ENCODE measurements at places on chromosomes 12 and 14.
A peak's percentile ranks its signal among the peaks of the same experiment; 100 is the strongest.

- DNase-seq: no peak
Observed at GRCh38 chr12:95720146-95720545, 70.4 kb downstream of the NTN4 start.

DNA sequence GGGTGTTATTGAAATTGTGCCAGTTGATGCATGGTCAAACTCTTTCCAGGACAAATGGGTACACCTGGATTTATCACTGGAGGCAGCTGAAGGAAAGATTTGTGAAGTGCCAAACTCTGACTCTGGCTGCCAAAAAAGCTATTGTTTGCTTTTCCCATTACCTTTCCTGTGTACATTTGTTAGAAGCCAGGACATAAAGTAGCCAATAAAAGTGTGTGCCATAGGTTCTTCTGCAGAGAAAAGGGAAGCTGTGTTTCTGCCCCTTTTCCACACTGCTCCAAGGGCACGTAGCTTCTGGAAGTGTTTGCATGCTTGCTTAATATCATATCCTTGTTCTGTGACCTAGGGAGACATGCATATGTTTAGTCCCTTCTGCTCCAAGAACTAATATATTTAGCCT, 1114.4 kb downstream of the SLC16A7 start:
- DNase-seq: no peak

DNA sequence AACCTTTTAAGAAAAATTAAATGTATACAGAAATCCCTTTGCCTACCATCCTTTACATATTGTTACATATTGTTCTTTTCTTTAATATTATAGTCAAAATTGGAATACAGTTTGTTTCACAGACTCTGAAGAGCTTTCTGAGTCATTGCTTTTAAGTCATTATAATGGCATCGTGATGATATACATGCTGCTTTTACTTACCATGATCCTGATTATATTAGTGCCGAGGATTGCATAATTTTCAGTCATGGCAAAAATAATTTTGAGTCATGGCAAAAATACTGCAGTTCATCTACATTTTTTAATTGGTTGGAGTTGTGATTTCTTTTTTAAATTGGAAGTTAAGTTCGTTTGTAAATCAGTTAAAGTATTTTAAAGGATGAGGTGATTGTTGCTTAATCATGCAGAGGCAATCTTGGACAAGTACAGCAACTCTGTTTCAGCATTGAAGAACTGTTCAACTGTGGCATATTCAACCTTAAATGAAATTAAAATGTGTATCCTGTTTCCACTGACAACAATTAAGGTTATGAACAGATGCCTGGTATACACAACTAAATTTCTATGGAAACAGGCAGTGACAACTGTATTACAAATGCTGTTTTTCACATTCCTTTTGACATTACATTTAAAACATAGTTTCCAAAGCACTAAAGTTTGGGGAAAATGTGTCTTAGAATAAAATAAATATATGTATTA, 142.3 kb downstream of the PCNX1 start:
- no peak for DNase-seq

- no peak for DNase-seq
Observed at GRCh38 chr14:97061714-97062113, 264.5 kb downstream of the VRK1 start.

- DNase-seq: no peak
Observed at GRCh38 chr14:39956372-39956771, 524.1 kb upstream of the FBXO33 start.

DNA sequence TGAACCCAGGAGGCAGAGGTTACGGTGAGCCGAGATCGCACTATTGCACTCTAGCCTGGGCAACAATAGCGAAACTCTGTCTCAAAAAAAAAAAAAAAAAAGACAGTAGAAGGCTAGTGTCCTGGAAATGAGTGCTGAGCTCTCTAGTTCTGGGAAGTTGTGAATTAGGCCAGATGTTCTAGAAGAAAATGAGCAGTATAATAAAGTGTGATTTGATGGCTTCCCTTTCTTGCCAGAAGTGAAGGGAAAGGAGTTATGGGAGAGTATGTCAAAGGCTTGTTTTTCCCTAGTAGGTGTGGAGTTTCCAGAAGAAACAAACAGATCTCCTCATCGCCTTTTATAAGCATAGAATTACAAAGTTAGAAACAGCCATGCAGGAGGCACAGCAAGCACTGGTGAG, 20.5 kb downstream of the RNF212B start:
- no peak for DNase-seq

- no peak for DNase-seq
Observed at GRCh38 chr14:99636487-99636886, 8.4 kb upstream of the HHIPL1 start.

DNA sequence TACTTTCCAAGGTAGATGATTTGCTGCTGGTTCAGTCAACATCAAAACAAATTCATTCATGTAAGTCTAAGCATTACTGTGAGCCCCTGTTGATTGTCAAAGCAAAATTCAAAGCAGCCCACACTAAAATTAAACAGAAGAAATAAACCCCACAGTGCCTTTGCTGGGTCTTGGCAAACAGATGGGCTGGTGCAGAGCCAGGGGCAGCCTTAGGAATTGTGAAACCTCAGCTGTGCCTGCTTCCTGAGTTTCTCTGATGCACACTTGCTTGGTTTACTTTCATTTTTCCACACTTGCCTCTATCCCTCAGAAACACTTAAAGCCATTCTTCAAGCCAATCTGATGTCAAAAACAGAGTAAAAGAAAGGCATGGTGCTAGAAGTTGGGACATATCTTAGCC, 6.6 kb upstream of the PLEKHG7 start:
- no peak for DNase-seq

GRCh38 chr12:122888232-122888752, 7.6 kb downstream of the VPS37B start:
- DNase-seq: peak; percentile 82

GRCh38 chr12:81809829-81810595, 50.9 kb upstream of the PPFIA2 start:
- no peak for DNase-seq

DNA sequence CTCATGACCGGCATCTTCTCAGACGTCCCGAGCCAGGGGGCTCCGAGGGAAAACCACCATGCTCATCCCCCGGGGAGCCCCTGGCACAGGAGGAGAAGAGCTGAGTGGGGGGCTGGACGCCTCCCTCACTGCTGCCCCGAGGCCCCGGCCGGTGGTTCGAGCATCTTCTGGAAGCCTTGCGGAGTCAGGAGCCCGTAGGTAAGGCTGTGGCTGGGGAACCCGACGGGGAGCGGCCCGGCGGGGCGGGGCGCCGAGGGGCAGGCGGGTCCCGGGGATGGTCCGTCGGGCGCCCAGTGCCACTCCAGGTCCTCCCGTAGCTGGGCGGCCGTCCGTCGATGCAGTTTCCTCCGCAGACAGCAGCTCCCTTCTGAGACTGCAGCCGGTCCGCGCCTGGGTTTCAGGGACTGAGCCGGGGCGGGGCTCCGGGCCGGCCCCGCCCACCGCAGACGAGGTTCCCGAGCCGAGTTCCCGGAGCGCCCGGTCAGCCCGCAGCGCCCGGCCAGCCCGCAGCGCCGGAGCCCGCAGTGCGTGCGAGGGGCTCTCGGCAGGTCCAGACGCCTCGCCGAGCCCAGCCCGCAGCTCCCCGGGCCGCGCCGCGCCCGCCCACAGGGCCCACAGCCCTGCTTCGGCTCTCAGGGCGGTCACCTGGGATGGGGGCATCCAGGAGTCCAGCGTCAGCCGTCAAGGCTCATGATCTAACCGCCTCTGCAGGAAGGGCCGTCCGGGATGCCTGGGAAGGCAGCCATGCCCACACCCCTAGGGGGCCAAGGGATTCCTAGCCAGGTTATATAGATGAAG, at the start of gene PGF:
Gene PGF, minus strand, starts transcription at position 369 of the 798 bp plus-strand sequence. Its CDS starts 355 bp downstream, at position 14.
- peak; percentile 41 for DNase-seq

DNA sequence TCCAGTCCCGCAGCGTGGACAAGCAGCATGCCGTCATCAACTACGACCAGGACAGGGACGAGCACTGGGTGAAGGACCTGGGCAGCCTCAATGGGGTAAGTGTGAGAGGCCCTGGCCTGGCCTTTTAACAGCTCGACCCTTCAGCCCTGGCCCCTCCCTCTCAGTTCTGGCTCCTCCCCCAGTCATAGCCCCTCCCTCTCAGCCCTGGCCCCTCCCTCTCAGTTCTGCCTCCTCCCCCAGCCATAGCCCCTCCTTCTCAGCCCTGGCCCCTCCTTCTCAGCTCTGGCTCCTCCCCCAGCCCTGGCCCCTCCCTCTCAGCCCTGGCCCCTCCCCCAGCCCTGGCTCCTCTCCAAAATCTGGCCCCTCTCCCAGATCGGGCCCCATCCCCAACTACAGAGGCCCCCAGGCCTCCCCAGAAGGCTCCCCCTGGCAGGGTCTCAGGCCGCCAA, 11.2 kb downstream of the CEP170B start:
- DNase-seq: peak; percentile 30

Data from CD4-positive, alpha-beta T cell treated with Interleukin-12 subunit alpha and Interleukin-12 subunit beta, for 1 hour (primary cell).